ENCODE measurements at places on chromosomes 1 and 21.

DNA sequence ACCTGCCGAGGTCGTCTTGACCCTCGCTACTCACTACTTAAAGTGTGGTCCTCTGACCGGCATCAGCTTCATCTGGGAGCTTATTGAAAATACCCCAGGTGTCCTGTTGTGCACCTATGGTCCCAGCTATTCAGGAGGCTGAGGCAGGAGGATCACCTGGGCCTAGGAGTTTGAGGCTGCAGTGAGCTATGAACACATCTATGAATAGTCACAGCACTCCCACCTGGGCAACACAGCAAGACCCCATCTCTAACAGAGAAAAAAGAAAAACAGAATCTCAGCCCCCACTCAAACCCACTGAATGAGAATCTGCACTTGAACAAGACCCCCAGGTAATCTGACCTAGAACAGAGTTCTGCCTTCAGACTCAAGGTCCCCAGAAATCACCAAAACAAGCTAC, 8.7 kb upstream of the OLIG1 start:
- H3K36me3 ChIP-seq = no peaks in the 10 kb centered on the region
- no peak overlapping the region for H3K4me3 ChIP-seq
- H3K27me3 ChIP-seq = peaks cover 25% of the 10 kb centered on the region
- no peaks in the 10 kb centered on the region for H3K4me1 ChIP-seq
- no peak for DNase-seq

DNA sequence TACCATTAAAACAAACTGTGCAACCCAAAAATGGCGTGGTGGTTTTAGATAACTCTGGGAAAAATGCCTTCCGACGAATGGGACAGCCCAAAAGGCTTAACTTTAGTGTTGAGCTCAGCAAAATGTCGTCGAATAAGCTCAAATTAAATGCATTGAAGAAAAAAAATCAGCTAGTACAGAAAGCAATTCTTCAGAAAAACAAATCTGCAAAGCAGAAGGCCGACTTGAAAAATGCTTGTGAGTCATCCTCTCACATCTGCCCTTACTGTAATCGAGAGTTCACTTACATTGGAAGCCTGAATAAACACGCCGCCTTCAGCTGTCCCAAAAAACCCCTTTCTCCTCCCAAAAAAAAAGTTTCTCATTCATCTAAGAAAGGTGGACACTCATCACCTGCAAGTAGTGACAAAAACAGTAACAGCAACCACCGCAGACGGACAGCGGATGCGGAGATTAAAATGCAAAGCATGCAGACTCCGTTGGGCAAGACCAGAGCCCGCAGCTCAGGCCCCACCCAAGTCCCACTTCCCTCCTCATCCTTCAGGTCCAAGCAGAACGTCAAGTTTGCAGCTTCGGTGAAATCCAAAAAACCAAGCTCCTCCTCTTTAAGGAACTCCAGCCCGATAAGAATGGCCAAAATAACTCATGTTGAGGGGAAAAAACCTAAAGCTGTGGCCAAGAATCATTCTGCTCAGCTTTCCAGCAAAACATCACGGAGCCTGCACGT, 82.1 kb downstream of the PRDM2 start:
- H3K27me3 ChIP-seq = no peaks in the 10 kb centered on the region
- H3K4me3 ChIP-seq = no peak overlapping the region
- no peak overlapping the region for H3K27ac ChIP-seq
- H3K4me1 ChIP-seq = peaks cover 34% of the 10 kb centered on the region
- H3K36me3 ChIP-seq = peaks cover 58% of the 10 kb centered on the region

DNA sequence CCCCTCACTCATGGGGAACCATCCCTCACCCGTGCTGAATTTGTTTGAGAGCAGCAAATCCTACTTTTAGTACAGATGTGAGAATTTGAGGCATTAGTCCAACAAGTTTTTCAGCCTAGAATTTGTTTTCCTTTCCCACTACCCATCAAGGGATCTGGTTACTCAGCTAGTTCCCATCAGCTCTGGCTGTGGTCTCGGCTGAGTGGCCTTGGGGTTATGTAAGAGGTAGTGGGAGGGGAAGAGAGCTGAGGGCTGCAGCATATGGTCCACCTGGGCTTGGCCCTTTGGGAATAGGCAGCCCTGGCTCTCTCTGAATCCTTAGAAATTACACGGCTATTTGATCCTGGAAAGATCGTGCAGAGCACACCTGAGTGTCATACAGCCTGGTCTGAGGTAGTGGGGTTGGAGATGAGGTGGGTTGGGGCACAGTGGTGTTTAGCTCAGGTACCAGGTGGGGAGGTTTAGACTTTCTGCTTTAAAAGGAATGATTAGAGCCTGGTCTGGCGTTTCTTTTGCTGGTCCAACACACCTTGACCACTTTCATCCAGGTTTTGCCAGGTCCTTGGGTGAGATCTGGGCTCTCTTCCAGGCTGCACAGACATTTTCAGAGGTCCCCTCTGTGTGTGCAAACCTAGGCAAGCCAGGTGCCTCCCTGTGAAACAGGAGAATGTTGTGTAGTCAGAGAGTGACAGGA, 4.2 kb downstream of the GSTM4 start:
- H3K4me3 ChIP-seq = no peak overlapping the region
- peaks cover 5% of the 10 kb centered on the region for H3K4me1 ChIP-seq
- no peaks in the 10 kb centered on the region for H3K27me3 ChIP-seq
- no peaks in the 10 kb centered on the region for H3K36me3 ChIP-seq
- H3K27ac ChIP-seq = no peak overlapping the region

- H3K4me1 ChIP-seq = no peaks in the 10 kb centered on the region
- no peak overlapping the region for H3K27ac ChIP-seq
- no peaks in the 10 kb centered on the region for H3K36me3 ChIP-seq
- DNase-seq = no peak
- H3K27me3 ChIP-seq = peaks cover 3% of the 10 kb centered on the region
Measured at GRCh38 chr1:83058327-83058726, 940.6 kb downstream of the TTLL7 start.

DNA sequence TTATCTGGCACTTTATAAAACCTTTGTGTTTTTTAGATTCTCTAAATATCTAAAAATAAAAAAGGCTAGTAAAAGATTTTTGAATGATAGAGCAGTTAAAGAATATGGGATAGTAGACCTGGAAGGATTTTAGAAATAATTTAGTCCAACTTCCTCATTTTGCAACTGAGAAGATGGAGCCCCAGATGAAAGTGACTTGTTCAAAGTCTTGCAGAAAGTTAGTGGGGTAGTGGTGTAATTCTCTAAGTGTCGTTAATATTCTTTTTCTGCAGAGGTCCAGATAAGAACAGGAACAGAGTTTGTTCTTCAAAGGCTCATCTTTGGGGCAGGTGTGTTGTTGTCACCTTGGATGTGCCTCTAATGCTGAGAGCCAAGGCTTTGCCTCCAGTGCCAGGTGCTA, 159.5 kb downstream of the DISC1 start:
- no peak overlapping the region for H3K27ac ChIP-seq
- H3K27me3 ChIP-seq = no peaks in the 10 kb centered on the region
- DNase-seq = no peak
- no peak overlapping the region for H3K4me3 ChIP-seq
- H3K4me1 ChIP-seq = no peaks in the 10 kb centered on the region

- H3K27me3 ChIP-seq = no peaks in the 10 kb centered on the region
- no peaks in the 10 kb centered on the region for H3K4me1 ChIP-seq
- H3K27ac ChIP-seq = no peak overlapping the region
- no peak for DNase-seq
Measured at GRCh38 chr1:49346767-49347349, 570.2 kb upstream of the BEND5 start.

DNA sequence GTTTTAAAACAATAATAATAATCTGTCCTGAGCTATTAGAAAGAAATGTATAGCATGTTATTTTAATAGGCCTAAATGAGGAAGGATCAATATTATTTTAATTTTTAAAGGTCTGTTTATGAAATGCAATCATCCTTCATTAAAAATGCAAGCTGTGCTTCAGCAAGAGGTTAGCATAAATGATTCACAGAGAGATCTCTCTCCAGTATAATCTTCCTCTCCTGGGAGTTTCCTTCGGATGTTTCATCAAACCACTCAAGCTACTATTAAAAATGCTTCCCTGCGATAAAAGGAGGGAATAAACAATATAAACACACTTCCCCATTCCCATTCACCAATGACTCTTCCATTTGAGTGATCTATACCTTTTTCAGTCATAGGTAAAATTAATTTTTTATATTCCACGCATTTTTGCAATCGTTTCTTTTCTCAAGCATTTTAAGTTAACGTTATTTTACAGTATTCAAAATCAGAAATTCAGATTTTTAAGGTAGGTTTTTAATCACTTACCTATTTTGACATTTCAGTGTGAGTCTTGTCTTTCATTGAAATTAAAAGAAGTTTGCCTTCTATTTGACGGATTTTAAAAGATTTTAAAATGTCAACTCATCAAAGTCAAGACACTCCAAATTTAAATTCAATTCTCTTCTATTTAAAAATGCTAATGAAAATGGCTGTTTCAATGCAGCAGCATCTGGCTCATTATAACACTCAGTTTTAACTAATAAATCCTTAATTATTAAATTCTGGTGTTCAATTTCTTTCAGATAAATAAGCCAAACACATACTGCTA, 64.3 kb downstream of the RERE start:
- H3K4me3 ChIP-seq = no peak overlapping the region
- H3K36me3 ChIP-seq = peaks cover 5% of the 10 kb centered on the region
- H3K27ac ChIP-seq = no peak overlapping the region

DNA sequence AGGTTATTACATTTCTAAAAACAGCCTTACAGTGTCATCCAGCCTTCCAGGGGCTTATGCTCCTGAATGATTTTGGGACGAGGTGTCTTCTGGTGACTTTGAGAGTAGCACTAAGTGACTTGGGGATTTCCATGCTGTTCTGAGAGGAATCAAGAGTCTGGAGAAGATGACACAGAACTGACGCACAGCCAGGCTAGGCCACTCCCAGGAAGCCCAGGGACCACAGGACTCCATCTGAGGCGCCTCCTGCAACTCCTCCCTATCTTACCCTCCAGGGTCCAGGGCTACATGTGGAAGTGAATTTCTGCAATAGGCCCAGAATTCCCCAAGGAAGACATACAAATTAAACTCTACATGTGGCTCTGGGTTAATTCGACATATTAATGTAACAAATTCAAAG, 92.5 kb downstream of the SLC25A24 start:
- peak overlapping the region; percentile 82 for H3K27ac ChIP-seq
- H3K27me3 ChIP-seq = no peaks in the 10 kb centered on the region
- no peak overlapping the region for H3K4me3 ChIP-seq
- DNase-seq = peak; percentile 68
- H3K4me1 ChIP-seq = peaks cover 20% of the 10 kb centered on the region

DNA sequence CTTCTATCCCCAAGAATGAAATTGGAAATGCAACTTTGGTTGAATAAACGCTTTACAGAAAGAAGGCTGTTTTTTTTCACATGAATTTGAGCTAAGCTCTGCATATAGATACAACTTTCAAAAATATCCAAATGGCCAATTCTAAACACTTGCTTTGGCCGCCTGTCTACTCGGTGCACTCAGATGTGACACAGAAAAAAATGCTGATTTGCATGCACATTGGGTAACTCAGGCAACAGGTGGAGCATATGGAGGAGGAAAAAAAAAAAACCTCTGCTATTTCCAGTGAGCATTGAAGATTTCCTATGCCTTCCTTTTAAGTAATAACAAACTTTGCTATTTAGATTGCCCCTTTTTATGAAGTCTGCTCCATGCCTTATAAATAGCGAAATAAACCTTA, 262.5 kb downstream of the GRIK1 start:
- DNase-seq = no peak
- peaks cover 3% of the 10 kb centered on the region for H3K27me3 ChIP-seq
- H3K27ac ChIP-seq = no peak overlapping the region
- H3K36me3 ChIP-seq = no peaks in the 10 kb centered on the region

DNA sequence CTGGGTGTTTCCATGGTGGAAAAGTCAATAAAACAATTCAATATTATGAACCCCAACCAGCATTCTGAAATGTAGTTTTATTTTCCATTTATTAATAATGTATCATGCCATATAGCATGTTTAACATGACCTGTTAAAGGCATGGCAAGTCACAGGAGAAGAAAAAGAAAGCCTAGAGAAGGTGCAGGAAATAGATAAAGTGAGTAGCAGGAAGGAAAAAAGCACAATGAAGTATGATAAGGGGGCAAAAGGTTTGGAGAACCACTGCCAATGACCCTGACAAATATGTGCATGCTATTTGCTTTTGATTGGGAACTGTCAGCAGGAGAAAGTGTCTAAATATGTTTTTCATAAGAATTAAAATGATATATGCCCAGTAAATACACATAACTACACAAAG, 85.6 kb downstream of the HMCN1 start:
- H3K27me3 ChIP-seq = peaks cover 2% of the 10 kb centered on the region
- no peak for DNase-seq
- no peaks in the 10 kb centered on the region for H3K4me1 ChIP-seq
- no peak overlapping the region for H3K4me3 ChIP-seq
- H3K27ac ChIP-seq = no peak overlapping the region

GRCh38 chr1:158026651-158027050, 33.2 kb downstream of the KIRREL1 start:
- peaks cover 2% of the 10 kb centered on the region for H3K27me3 ChIP-seq
- H3K27ac ChIP-seq = no peak overlapping the region
- no peaks in the 10 kb centered on the region for H3K36me3 ChIP-seq
- H3K4me3 ChIP-seq = no peak overlapping the region

DNA sequence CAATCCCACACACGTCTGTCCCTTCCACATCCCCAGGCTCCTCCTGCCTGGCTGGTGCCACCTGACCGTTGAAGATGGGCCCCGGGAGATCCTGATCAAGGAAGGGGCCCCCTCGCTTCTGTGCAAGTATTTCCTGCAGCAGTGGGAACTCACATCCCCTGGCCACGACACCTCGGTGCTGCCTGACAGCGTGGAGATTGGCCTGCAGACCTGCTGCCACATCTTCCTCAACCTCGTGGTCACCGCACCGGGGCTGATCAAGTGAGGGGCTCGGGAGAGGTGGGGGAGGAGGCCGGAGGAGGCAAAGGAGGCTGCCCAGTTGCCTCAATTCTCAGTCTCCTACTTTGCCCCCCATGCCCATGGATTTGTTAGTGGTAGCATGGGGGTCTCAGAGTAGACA, 5.6 kb downstream of the NCDN start:
- DNase-seq = no peak
- H3K36me3 ChIP-seq = peaks cover 9% of the 10 kb centered on the region
- H3K4me1 ChIP-seq = peaks cover 23% of the 10 kb centered on the region

- no peaks in the 10 kb centered on the region for H3K27me3 ChIP-seq
- DNase-seq = peak; percentile 77
- H3K4me3 ChIP-seq = no peak overlapping the region
- H3K4me1 ChIP-seq = no peaks in the 10 kb centered on the region
- H3K36me3 ChIP-seq = no peaks in the 10 kb centered on the region
- H3K27ac ChIP-seq = no peak overlapping the region
Measured at GRCh38 chr21:34603002-34603709, 11.8 kb downstream of the RCAN1 start.
